ENCODE measurements at places on chromosomes 2 and 18. TPM values are rescaled to one million over a fixed set of nuclear protein-coding genes. Genes with fewer than 3 reads are reported as not detected.

GRCh38 chr2:239695106-239695727, 294.4 kb upstream of the HDAC4 start:
- DNase-seq, result no peak

Gene ANTXR1
- 37.3 TPM for total RNA-seq

- DNase-seq, result no peak
Observed at GRCh38 chr2:9741110-9741509, 102.2 kb upstream of the TAF1B start.

Gene LYG2
- total RNA-seq, result not detected

Gene WNT10A
- not detected for total RNA-seq

- DNase-seq, result no peak
Observed at GRCh38 chr18:44066541-44066940, 614.1 kb upstream of the SETBP1 start.

DNA sequence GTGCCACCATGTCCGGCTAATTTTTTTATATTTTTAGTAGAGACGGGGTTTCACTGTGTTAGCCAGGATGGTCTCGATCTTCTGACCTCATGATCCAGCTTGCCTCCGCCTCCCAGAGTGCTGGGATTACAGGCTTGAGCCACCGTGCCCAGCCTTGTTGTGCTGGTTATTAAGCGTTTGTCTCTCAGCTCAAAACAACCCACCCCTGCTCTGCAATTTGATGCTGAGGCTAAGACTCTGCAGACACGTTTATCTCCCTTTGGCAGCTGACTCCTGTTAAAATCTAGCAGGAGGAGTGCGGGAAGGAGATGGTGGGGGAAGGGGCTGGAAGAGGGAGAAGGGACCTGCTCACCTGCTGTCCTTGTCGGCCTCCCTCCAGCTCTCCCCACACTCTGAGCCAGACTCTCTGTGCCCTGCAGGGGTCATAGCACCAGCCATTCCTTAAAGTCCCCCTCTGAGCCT, 29.9 kb upstream of the IMPA2 start:
- DNase-seq, result peak; percentile 52

DNA sequence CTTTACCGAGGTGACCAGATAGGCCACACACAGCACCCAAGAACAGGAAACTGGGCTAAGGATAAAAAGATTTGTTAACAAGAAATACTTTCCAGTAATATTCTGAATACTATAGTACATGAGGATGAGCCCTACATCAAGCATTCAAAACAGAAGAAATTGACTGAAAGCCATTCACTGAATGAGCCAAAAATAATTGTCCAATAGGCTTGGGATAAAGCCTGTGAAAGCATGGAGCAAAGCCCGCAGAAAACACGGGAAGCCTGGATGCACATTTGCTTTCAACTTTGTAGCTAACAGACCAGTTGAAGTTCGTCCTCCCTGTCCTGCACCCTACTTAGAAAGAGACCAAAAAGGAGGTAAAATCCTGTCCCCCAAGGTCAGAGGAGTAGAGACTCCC, 56.3 kb downstream of the DIPK1C start:
- no peak for DNase-seq

Gene RAB3GAP1
- total RNA-seq, result 32.0 TPM

Gene PIEZO2
- 3.9 TPM for total RNA-seq

Gene IL18R1
- not detected for total RNA-seq

DNA sequence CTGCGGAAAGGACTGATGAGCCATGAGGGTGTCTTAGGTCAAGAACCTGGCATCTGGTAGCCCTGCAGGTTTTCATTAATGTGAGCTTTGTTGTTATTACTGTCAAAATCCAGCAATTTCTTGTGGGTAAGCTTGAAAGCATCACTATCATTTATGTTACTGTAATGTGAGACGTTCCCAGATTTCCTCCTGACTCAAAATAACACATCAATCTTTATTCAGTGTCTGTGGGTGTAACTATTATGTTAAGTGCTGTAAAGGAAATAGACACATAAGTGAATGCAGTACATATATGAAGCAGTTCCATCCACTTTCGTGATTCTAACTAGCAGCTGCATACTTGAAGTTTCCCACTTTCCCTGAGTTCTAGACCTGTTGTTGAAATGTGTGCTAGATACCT, 89.8 kb downstream of the FHOD3 start:
- no peak for DNase-seq

Gene NEU2
- total RNA-seq, result not detected

Gene SOX11
- 42.8 TPM for total RNA-seq

Gene ST3GAL5
- total RNA-seq, result 3.3 TPM

DNA sequence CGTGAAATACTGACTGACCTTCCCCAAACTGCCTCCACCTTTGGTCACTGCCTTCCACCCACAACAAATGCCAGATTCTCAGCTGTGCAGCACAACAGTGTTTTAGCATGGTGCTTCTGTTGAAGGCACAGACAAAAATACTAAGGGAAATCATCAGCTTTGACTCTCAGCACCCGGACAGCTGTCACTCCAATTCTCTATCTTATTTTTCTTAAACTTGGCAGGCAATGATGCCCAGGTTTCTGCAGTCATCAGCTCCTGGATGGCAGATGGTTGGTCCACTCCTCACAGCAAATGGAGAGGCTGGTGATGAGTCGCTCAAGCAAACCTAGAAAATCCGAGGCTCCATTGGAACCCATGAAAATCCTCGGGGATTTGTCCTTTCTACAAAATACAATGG, 2.9 kb upstream of the FAM124B start:
- no peak for DNase-seq

- peak; percentile 82 for DNase-seq
Observed at GRCh38 chr18:76426737-76427305, 68.2 kb downstream of the ZNF516 start.

Gene GPN1
- total RNA-seq, result 48.5 TPM

GRCh38 chr2:128702616-128703015, 383.9 kb upstream of the HS6ST1 start:
- DNase-seq, result no peak

- DNase-seq, result no peak
Observed at GRCh38 chr2:239353692-239354091, 47.1 kb downstream of the HDAC4 start.

- no peak for DNase-seq
Observed at GRCh38 chr2:231211486-231211885, 13.1 kb downstream of the ARMC9 start.

- no peak for DNase-seq
Observed at GRCh38 chr2:224937887-224938286, 104.4 kb downstream of the DOCK10 start.

DNA sequence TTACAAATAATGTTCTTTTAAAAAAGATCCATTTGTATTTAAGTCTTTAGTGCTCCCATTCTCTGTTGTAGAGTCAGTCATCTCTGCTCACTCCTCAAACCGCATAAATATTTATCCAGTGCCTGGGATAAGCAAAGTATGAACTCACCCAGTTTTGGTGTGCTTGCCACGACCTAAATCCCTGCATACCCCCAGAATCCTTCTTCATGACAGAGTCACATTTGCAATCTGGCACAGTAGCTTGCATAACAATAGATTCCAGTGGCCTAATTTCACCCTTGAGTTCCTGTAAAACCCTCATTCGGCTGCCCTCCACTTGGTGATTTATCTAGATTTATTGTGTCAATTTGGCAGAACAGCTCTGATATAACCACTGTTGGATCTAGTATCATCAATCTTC, 92.9 kb downstream of the DTNA start:
- no peak for DNase-seq

- peak; percentile 40 for DNase-seq
Observed at GRCh38 chr18:63578357-63578958, 8.7 kb upstream of the SERPINB13 start.

Gene GAL3ST2
- total RNA-seq, result 0.37 TPM

- DNase-seq, result no peak
Observed at GRCh38 chr2:181366675-181367175, 90.5 kb upstream of the ITGA4 start.

DNA sequence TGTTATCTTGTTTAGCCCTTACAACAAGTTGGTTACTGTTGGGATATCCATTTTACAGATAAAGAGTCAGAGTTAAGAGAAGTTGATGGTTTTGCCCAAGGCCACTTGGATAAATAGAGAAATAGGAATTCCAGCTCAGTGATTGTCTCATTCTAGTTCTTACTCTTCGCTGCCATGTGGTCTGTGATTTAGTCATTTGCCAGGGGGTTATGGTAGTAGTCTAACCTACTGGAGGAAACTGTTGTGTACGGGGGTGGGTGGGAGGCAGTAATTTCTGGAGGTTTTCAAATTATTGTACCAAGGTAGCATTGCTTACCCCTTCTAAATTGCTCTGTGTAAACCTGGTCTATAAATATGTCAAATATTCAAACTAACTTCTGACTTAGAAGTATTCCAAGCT, 110.4 kb downstream of the MAP2 start:
- DNase-seq, result no peak

GRCh38 chr2:156800781-156801361, 364.7 kb downstream of the GPD2 start:
- no peak for DNase-seq

DNA sequence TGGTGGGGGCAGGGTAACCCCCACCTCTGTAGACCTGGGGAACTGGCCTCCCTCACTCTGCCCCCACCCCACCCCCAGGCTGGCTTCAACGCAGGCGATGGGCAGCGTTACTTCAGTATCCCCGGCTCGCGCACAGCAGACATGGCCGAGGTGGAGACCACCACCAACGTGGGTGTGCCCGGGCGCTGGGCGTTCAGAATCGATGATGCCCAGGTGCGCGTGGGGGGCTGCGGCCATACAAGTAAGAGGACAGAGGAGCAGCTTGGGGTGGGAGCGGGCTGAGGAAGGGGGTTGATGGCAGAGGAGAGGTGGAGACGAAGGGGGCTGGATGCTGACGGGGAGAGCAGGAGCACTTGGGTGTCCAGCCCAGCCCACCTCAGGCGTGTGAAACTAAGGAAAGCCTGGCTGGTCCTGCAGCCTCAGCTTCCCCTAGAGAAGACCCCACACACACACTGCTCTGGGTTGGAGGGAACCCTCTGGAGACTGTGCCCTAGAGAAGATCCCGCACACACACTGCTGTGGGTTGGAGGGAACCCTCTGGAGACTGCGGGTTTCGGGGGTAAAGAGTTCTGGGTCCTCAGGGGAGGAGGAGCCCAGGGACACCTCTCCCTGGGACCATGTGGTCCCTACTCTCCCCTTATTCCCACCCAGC, 36.2 kb downstream of the SNED1 start:
- no peak for DNase-seq

DNA sequence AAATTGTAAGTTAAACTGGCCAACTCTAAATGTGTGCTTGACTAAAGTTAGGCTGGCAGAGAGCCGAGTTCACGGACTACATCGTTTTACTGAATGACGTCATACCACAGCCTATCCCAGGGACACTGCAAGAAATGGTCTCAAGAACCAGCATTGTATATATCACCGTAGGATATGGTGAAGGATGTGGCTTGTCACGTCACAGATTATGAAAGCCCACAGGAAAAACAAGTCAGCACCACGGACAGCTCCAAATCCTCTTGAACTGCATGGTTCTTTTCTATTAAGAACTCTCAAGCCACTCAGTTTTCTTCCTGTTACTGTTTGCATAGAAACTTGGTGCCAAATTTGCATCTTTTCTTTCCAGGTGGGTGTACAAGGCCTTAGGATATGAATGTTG, 85.1 kb upstream of the ACAA2 start:
- DNase-seq, result peak; percentile 50

DNA sequence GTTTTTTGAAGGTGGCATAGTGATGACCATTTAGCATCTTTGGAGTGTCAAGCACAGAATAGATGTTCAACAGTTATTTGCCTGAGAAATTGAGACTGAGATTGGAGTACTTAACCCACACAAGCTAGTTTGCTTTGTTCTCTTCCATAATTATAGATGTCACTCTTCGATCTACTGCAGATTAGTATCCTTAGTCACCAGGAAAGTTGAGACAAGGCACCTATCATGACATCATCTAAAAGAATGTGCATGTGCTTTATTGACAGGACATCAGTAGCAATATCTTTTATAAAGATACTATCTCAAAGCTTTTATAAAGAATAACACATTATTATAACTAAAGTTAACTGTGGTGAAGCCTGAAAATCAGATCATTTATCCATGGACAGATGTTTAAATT, 6.4 kb downstream of the VRK2 start:
- DNase-seq, result no peak

GRCh38 chr2:142033393-142033792, 97.4 kb downstream of the LRP1B start:
- no peak for DNase-seq

Measured in H9 (cell line).